ENCODE measurements at places on chromosomes 12 and 14. TPM values are rescaled to one million over a fixed set of nuclear protein-coding genes. Genes with fewer than 3 reads are reported as not detected.

GRCh38 chr14:57847096-57847495, 18.8 kb downstream of the SLC35F4 start:
- no peak for DNase-seq
- H3K27me3 ChIP-seq, result no peaks in the 10 kb centered on the region
- H3K4me1 ChIP-seq, result no peaks in the 10 kb centered on the region
- no peak overlapping the region for H3K4me3 ChIP-seq
- no peaks in the 10 kb centered on the region for H3K36me3 ChIP-seq

DNA sequence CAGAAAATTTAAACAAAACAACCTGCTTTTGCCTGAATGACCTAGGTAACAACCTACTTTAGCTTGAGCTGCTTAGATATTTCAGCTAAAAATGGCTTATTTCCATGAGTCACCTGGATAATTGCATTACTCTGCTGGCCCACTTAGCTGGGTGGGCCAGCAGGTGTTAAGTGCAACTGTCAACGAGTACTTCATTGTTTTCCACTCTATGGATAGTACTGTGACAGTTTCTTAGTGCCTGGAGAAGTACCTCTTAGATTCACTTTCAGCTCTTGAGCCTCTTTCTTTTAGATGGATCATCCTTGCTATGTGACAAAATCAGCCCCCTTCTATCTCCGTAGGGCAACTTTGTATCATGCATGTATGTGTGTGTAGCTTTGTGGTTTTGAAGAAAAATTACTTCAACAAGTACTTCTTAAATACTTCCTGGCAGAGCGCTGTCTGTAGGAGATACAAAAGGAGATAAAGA, 368.2 kb upstream of the ATP2B1 start:
- H3K27ac ChIP-seq, result no peak overlapping the region
- peaks cover 24% of the 10 kb centered on the region for H3K4me1 ChIP-seq
- H3K27me3 ChIP-seq, result peaks cover 3% of the 10 kb centered on the region
- no peak for DNase-seq
- H3K36me3 ChIP-seq, result no peaks in the 10 kb centered on the region
- no peak overlapping the region for H3K4me3 ChIP-seq

- peaks cover under 1% of the 10 kb centered on the region for H3K36me3 ChIP-seq
- H3K4me3 ChIP-seq, result no peak overlapping the region
- DNase-seq, result no peak
- no peaks in the 10 kb centered on the region for H3K4me1 ChIP-seq
- peaks cover under 1% of the 10 kb centered on the region for H3K27me3 ChIP-seq
These were observed 63.8 kb downstream of the CDC42BPB start for GRCh38 chr14:102993523-102993922.

EML1 gene
- not detected for total RNA-seq

GPR68 gene
- 44.5 TPM for total RNA-seq

KRT74 gene
- total RNA-seq, result not detected

KCNA1 gene
- not detected for total RNA-seq

DNA sequence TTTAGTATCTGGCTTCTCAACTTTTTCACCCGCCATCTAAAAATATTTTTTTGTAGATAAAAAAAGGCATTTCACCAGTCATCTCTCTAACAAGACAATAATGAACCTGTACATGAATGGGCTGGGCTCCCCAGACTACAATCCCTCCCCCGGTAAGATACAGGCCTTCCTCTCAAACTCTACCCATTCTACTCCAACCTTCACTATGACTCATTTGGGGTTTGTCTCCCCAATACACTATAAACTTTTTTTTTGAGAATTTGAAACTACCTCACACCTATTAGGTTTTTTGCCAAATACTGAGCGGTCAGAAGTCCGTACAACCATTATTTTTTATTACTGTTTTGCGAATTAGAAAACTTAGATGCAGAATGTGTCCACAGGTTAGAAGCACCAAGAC, 784 bp downstream of the RPL6 start:
- DNase-seq, result peak; percentile 51
- H3K36me3 ChIP-seq, result peaks cover 44% of the 10 kb centered on the region
- peak overlapping the region; percentile 99 for H3K27ac ChIP-seq
- no peaks in the 10 kb centered on the region for H3K27me3 ChIP-seq
- H3K4me1 ChIP-seq, result peaks cover 38% of the 10 kb centered on the region
- H3K4me3 ChIP-seq, result peak overlapping the region; percentile 94

DNA sequence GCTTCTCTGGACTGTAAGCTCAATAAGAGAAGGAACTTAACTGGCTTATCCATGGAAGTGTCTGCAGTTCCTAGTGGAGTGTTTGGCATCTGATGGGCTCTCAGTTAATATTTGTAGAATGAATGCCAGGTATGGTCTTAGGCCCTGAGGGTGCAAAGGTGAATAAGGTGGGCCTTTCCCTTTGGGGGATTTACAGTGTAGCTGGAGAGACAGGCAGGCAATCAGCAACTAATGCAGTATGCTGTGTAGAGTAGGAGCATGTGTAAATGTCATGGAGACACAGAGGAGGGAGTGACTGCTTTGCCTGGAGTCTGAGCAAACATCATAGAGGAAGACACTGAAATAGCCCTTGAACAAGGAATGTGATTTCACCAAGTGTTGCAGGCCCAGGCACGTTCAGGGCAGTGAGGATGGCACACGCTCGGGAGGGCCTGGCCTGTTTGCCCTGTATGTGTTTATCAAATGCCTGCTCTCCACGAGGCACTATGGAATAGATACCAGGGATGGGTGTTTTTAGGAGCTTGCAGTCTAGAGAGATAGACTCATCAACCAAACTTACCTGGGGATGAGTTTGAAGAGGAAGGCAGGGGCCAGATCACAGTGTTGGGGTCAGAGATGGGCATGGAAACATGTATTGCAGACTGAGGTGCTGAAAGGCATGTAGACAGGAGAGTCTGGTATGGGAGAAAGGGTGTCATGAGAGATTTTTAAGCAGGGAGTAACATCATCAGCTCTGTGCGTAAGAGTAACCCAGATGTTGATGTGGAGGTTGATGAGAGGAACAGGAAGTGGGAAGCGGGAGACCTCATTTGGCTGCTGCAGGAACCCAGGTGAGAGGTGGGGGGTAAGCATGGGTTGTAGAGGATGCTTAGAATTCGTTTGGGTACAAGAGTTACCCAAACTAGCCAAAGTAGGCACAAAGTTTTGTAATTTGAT, 54.1 kb downstream of the PLXNC1 start:
- peak overlapping the region; percentile 1 for H3K4me3 ChIP-seq
- peak overlapping the region; percentile 52 for H3K27ac ChIP-seq
- DNase-seq, result peak; percentile 51
- peaks cover 17% of the 10 kb centered on the region for H3K36me3 ChIP-seq

DNA sequence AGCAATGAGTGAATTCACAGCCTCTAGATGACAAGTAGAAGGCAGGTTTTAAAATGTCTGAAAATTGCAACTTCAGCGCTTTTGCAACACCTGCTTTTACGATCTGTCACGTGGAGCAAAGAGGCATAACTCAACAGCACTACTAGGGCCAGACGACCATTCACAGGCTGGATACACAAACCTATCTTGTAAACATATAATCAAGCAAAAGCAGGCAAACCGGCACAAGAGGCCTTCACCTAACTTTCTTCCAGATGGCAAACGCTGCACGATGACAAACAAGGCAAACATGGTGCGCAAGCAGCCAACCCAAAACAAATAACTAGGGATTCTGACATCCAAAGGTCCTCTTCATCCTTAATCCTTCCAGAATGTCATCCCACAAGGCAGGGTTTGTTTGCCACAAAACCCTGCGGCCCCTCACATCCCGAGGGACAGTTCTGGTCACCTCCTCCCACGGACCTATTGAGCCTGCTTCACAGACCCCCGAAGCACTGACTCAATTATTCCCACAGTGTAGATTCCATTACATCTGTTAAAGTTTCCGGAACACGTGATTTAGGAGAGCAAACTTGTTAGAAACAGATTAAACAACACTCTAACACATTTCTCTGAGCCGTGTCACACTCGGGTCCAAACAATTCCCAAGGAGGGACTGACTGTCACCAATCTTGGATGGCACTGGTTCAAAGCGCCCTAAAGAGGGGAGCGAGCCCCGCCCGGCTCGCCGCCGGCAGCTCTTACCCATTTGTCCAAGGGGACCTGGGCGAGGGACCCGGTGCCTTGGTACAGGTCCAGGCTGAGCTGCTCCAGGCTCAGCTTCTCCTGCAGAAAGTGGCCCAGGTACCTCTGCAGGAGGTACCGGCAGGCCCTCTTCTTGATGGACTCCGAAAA, 823 bp downstream of the ATG2B start:
- peak; percentile 75 for DNase-seq
- peak overlapping the region; percentile 86 for H3K27ac ChIP-seq
- peaks cover 39% of the 10 kb centered on the region for H3K4me1 ChIP-seq
- H3K27me3 ChIP-seq, result no peaks in the 10 kb centered on the region
- peak overlapping the region; percentile 80 for H3K4me3 ChIP-seq
- peaks cover 5% of the 10 kb centered on the region for H3K36me3 ChIP-seq

DNA sequence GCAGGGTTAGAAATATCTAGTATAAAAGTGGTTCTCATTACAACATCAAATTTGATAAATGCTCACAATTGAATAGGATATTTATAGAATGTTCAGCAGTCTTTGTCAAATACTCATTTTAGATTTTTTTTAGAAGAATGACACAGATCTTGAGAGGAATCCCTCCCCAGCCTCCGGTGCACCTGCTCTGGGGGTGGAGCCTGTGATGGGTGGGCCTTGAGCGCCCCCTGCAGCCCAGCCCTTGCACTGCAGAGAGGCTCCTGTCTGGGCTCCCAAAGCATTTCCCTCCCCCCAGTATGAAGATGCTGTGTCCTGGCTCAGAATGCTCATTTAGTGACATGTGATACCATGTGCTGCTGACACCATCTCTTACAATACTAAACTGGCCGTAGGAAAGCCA, 792.3 kb downstream of the TMEM121 start:
- no peaks in the 10 kb centered on the region for H3K36me3 ChIP-seq
- peaks cover 45% of the 10 kb centered on the region for H3K27me3 ChIP-seq
- peak; percentile 64 for DNase-seq
- H3K4me1 ChIP-seq, result no peaks in the 10 kb centered on the region

GRCh38 chr12:115323223-115323905, 639.4 kb upstream of the TBX3 start:
- H3K27me3 ChIP-seq, result no peaks in the 10 kb centered on the region
- no peak overlapping the region for H3K4me3 ChIP-seq
- no peak for DNase-seq
- H3K4me1 ChIP-seq, result no peaks in the 10 kb centered on the region

DNA sequence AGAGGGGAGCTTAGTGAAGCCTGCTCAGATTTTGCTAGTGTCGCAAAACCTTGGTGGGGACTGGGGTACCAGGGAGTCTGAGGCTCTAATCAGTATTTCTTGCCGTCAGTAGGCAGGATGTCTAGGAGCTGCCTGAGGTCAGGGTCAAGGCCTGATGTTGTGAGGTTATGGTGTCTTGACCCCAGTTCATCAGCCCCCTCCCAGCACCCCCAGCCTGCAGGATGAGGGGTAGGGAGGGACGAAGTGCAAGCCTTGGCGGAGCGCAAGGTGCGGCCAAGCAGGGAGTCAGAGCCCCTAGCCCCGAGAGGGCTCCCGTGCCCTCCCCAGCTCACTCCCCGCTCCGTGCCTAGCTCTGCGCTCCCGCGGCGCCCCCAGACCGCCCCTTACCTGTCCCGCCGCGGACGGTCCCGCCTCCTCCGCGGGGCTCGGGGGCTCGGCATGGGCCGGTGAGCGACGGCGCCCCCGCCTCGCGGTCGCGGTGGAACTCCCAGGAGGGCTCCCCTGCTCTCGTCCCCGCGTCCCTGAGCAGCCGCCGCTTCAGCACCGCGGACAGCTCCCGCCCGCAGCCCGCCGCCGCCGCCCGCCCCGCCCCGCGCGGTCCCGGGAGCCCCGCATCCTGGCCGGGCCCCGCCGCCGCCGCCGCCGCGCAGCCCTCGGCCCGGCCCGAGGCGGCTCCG, 347 bp downstream of the SYNDIG1L start:
- peaks cover 2% of the 10 kb centered on the region for H3K4me1 ChIP-seq
- H3K27ac ChIP-seq, result no peak overlapping the region
- peaks cover 55% of the 10 kb centered on the region for H3K27me3 ChIP-seq
- H3K4me3 ChIP-seq, result no peak overlapping the region
- no peaks in the 10 kb centered on the region for H3K36me3 ChIP-seq

- H3K4me1 ChIP-seq, result no peaks in the 10 kb centered on the region
- H3K36me3 ChIP-seq, result no peaks in the 10 kb centered on the region
- no peak for DNase-seq
- H3K27ac ChIP-seq, result no peak overlapping the region
- no peaks in the 10 kb centered on the region for H3K27me3 ChIP-seq
- no peak overlapping the region for H3K4me3 ChIP-seq
These were observed 339.3 kb downstream of the NRXN3 start for GRCh38 chr14:78509516-78509915.
